NCI-H526 treated with DMSO at 0.1 percent for 48 hours (cell line): ENCODE measurements at places on chromosomes 6 and 20.

- no peak for DNase-seq
Measured at GRCh38 chr20:52217689-52218395, 26.3 kb upstream of the ZFP64 start.

DNA sequence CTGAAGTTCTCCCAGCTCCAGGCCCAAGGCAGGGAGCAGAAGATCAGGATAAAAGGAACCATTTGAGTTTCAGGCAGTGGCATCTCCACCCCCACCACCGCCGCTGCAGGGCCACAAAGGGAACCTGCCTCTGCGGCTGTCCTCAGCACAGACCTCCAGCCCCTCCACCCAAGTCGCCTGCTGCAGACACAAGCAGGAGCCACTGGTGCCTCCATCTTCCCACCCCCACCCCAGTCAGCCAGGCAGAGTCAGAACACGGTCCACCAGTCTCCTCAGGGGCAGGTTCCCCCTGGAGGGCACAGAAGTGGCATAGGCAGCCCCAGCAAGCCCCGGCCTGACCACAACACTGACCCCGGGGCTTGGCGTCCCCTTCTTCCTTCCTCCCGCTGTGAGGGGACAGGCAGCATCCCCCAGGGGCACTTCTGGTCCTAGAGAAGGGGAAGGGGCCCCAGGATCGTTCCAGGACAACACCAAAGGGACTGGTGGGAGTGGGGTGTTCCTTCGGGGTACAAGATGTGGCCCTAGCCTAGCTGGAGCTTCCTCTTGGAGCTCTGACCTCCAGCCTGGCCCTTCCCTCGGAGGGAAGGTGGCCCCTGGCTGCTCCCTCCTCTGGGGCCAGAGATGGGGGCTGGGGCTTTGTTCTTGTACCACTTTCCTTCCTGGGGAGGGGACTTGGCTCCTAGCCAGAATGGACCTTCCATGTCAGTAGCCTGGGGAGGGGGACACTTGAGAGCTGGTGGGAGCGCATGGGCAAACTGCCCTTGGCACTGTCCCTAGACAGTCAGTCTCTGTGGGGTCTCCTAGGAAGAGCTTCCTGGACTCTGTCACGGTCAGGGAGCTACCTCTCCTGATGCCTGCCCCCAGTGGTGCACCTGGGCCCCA, 36.0 kb downstream of the YTHDF1 start:
- DNase-seq = no peak

- no peak for DNase-seq
Measured at GRCh38 chr20:46985250-46985649, 90.6 kb downstream of the EYA2 start.

GRCh38 chr6:70363741-70364493, 49.4 kb upstream of the FAM135A start:
- no peak for DNase-seq

- no peak for DNase-seq
Measured at GRCh38 chr6:116446399-116446798, 14.8 kb upstream of the CALHM6 start.

DNA sequence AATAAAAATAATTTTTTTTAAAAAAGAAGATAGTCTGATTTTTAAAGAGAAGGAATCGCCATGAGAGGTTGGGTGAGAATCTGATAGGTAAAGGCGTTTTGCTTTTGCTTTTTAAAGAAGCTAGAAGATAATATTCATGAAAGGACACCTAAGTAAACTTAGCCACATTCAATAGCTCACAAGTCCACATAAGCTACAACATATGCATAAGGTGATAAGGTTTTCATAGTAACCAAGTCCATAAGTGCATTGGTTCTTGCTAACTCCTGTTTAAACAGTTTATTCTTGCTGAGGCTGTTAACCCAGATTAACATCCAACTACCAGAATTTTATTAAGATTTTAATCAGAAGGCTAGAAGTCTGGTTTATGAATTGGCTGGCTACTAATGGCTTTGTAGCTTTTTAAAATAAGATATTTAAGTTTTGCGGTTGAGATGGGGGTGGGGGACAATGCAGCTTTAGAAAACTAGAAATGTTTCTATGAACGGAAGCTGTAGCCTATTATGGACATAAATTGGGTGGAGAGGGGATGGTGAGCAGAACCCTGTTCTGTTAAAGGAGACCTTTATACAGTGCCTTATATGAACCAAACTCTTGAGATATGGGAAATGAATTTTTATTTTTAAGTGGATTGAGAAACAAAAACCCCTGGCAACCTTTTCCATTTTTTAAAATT, 235.1 kb downstream of the ZFAND3 start:
- no peak for DNase-seq

DNA sequence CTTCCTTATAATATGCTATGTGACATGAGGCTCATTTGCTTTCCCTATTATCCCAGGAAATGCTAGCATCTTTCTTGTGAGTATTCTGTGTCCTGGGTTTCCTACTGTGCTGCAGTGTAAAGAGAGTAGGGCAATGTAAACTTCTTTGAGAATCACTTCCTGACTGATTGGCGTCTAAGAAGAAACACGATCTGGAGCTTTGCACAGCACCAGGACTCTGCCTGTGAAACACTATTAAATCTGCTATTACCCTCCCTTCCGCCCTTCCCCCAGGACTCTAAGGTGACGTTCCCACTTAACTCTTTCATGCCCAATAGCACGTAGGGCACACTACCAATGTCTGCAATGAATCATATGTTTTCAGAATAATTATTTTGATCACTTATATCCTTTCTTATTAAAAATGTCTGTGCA, 607.3 kb upstream of the CITED2 start:
- DNase-seq = peak; percentile 42

- peak; percentile 92 for DNase-seq
Measured at GRCh38 chr6:80527552-80528052, 421.1 kb downstream of the BCKDHB start.

DNA sequence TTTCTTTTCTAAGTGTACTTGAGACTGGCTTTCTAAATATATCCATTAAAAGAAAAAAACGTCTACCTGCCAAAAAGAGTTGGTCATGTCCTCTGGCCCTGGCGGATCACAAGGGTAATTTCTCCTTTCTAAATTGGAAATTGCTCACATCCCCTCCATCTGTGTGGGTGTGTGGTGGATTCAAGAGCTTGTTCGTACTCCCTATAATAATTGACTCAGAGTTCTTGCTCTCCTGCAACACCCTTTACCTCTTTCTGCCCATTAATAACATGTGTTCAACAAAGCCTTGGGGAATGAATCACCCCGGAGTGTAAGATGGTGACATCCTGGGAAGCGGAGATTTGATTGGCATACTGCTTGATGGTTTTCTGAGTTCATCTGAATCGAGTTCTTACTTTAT, 263.8 kb downstream of the ALDH8A1 start:
- no peak for DNase-seq

DNA sequence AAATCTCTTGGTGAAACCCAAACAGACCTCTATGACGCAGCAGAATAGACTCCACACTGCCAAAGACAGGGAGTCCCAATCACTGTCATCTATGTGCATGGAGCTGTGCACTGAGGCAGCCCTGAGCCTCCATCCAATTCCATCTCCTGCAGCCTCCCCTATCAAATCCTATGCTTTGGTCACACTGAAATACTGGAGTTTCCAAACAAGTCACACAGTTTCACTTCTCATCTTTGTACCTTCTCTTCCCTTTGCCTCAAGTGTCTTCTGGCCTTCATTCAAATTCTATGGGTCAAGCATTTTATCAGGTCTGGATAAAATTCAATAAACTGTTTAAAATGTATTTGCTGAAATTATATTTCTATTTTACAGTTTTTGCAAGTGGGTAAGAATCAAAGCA, 38.5 kb downstream of the FBXL4 start:
- no peak for DNase-seq

DNA sequence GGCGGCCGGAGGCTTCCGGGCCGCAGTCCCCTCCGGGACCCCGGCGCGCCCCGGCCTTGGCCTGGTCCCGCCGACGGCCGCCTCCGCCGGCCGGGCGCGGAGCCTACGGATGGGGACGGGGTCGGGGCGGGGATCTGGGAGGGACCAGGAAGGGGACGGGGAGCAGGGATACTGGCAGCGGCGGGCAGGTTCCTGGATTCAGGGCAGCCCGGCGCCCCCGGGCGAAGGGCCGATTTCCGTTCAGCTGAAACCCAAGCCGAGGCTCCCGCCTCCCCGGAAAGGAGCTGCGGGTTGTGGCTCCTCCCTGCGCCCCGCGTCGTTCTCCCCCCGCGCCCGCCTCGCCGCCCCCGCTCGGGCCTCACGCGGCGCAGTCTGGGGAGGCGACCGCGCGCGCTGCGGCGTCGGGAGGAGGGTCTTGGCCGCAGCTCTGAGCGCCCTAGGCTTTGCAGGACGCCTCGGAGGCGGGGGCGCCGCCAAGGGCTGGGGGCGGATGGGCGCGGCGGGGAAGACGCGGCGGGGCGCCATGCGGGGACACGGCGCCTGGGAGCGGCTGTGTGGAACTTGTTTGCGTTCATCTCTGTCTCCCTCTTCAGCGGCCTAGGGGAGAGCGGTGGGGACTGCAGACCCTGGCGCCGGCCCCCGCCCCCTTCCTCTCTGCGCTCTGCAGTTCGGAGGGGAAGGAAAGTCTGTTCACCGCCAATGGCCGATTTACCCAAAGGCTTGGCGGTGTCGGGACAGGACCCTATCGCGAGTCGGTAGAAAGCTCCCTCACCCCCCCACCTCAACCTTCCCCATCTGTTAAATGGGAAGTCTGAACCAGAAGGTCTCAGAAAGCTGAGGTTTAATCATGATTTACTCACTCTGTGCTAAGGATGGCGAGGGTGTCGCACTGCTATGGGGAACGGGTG, 22.7 kb upstream of the TMEM181 start:
- peak; percentile 63 for DNase-seq

DNA sequence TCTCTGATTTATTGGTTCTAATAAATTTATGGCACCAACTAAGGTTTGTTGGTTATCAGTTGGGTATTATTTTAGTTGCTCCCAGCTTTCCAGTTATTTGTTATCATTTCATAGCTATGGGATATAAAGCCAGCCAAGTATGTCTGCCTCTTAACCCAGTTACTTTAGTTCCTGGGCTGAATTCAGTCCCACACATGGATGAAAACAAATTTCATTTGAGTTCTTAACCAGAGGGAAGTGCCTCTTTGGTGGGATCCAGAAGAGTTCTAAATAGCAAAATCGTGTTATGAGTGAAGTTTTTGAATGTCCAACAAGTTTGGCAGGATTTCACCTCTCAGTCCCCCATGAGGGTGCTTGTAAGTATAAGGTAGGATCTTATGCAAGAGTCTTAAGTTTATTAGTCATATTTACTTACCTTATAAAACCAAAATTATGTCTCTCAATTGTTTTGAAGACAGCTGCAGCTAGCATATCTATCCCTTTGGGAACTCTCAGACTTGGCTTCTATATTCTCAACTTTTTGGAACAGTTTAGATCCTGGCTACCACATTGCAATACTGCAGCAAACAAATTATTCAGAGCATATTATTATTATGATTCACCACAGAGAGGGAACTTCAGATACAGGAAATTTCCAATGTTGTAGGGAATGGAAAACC, 683.6 kb downstream of the BCKDHB start:
- DNase-seq = no peak

GRCh38 chr20:29740951-29741593, 1516.4 kb upstream of the DEFB115 start:
- no peak for DNase-seq

GRCh38 chr6:108589244-108589791, 28.6 kb downstream of the FOXO3 start:
- peak; percentile 50 for DNase-seq

GRCh38 chr20:61954276-61955021, 111.2 kb downstream of the TAF4 start:
- no peak for DNase-seq

DNA sequence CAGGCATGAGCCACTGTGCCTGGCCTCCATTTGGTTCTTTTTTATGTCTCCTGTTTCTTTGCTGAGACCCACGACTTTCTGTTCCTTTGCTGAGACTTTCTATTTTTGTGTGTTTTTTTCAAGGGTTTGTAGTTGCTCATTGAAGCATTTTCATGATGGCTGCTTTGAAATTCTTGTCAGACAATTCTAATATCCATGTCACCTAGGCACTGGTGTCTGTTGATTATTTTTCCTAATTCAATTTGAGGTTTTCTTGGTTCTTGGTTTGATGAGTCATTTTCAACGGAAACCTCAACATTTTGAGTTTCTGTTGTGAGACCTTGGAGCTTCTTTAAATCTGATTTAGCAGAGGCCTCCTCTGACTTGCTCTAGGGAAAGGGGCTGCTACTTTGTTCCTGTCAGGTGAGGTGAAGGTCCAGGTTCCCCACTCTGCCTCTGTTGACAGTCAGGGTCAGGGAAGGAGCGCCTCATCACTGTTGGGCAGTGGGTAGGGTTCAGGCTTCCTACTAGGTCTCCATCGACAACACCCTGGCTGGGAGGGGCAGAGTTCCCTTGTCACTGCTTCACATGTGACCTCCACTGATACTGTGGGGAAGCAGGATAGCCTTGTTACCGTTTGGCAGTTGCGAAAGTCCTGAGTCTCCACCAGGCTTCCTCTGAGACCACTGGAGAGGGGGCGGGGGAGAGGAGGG, 67.2 kb upstream of the RNF24 start:
- no peak for DNase-seq

DNA sequence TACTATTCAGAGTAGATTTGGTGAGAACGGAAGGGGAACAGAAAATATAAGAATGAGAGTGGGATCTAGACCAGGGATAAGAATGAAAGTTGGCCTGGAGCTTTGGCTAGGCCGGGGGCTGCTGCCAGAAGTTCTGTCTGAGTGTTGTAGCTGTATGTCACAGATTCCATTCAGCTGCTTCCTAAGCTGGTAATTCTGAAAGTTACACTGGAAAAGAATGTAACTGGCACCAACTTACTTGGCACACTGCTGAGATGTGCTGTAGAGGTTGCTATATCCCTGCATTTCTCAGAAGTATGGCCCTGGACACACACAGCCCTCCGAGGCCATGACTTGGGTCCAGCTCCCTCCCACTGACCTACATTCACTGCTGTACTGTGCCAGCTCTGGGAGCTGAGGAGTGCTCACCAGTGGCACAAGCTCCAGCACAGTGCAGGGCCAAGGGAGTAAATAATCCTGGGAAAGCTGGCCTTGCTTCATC, 25.8 kb upstream of the TMEM217 start:
- DNase-seq = no peak

GRCh38 chr20:17345321-17345720, 118.5 kb downstream of the PCSK2 start:
- no peak for DNase-seq

- no peak for DNase-seq
Measured at GRCh38 chr6:167056370-167056769, 57.2 kb downstream of the CEP43 start.

GRCh38 chr20:21106171-21107017, at the start of gene LINC00237:
LINC00237 (minus strand) TSS chr20:21106358.
- DNase-seq = no peak

GRCh38 chr6:75543311-75543710, 49.7 kb upstream of the FILIP1 start:
- DNase-seq = no peak

- no peak for DNase-seq
Measured at GRCh38 chr6:83962582-83962981, 71.0 kb upstream of the MRAP2 start.

DNA sequence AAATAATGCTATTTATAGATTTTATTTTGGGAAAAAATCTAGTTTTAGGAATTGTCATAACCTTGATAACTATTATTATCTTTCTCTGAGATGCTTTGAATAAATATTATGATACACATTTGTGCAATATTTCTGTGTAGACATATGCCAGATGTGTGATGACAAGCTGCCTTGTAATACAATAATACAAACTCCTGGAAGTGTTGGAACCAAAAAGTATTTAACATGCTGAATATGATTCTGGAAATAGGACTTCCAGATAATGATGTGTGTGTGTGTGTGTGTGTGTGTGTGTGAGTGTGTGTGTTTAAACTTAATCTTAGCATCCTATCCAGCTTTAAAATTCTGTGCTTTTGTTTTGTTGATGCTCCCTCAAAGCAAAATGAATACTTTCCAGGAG, 233.6 kb downstream of the ADGRB3 start:
- DNase-seq = no peak
